ENCODE measurements at places on chromosomes 6 and 20. TPM values are rescaled to one million over a fixed set of nuclear protein-coding genes. Genes with fewer than 3 reads are reported as not detected.

PTK6 gene
- polyA plus RNA-seq, result 0.10 TPM

DNA sequence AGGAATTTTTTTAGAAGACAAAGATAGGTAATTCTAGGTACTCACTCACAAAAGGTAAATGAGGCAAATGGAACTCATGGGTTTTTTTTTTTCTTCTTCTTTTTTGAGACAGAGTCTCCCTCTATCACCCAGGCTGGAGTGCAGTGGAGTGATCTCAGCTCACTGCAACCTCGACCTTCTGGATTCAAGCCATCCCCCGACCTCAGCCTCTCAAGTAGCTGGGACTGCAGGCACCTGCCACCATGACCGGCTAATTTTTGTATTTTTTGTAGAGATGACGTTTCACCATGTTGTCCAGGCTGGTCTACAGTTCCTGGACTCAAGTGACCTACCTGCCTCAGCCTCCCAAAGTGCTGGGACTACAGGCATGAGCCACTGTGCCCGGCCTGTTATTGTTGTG is 126.1 kb downstream of the LRRC1 start:
- no peak for DNase-seq

DNA sequence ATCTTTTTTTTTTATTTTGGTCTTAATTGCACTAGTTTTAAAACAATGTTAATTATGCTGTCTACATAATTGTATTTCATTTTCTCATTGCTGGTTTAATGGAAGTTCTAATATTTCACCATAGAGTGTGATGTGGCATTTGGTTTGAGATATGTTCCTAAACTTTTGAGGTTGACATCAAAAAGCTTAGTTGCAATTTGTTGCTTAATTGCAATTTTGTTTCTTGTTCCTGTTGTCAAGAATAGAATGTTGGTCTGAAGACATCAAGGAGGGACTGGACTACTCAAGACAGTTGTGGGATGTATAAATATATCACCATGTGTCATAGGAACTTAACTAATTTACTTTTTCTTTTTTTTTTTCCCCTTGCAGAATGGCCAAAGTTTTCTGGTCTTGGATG is 12.5 kb downstream of the HSF2 start:
- DNase-seq, result no peak

- DNase-seq, result no peak
Measured at GRCh38 chr20:13443690-13444089, 195.0 kb downstream of the TASP1 start.

Data from naive B cell (primary cell).